Progenitor cell of endocrine pancreas (in vitro differentiated cells): ENCODE measurements at places on chromosomes 13 and 19.
A peak's percentile ranks its signal among the peaks of the same experiment; 100 is the strongest.

DNA sequence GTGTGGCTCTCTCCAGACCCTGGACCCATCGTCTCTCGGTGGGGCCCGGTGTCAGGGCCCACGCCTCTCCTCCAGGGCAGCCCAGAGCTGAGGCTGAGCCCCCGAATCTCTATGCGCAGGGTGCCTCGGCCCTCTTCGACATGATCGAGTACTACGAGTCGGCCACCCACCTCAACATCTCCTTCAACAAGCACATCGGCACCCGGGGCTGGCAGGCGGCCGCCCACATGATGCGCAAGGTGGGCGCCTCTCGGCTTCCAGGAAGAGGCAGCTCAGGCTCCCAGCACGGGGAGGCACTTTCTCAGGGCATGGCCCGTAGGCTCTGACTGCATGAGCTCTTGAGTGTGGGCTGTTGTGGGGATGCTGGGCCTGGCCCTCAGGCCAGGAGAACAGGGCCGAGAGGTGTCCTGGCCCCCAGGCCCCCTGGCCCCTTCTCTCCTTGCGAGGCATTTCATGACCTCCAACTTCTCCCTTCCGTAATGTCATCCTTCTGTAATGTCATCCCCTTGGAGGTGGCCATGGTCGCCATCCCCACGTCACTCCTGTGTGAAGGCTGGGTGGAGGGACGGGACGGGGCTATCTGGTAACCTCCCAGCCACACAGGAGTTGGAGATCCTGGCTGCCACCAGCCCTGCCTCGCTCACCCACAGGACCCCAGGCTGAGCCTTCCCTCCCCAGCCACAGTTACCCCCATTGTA, 19.4 kb downstream of the NKPD1 start:
- H3K27me3 ChIP-seq, result no peaks in the 10 kb centered on the region
- DNase-seq, result no peak
- peaks cover 7% of the 10 kb centered on the region for H3K36me3 ChIP-seq
- H3K4me3 ChIP-seq, result no peak overlapping the region
- peaks cover 5% of the 10 kb centered on the region for H3K4me1 ChIP-seq

DNA sequence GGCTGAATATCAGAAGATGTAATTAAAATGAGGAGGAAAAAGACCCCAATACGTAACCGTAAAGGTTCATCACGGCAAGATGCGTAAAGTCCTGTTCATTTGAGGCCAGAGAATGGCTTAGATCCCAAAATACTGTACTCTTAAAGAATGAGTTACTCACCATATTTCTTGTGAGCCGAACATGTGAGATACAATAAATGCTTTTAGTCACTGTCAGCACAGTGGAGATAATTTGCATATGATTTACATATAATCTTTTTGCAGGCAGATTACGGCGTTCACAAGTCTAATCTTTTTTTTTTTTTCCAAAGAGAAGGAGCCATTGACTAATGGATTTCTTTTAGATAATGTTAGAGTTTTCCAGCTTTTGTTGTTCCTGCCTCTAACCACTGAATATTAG, 28.4 kb downstream of the AMER2 start:
- H3K27ac ChIP-seq, result no peak overlapping the region

DNA sequence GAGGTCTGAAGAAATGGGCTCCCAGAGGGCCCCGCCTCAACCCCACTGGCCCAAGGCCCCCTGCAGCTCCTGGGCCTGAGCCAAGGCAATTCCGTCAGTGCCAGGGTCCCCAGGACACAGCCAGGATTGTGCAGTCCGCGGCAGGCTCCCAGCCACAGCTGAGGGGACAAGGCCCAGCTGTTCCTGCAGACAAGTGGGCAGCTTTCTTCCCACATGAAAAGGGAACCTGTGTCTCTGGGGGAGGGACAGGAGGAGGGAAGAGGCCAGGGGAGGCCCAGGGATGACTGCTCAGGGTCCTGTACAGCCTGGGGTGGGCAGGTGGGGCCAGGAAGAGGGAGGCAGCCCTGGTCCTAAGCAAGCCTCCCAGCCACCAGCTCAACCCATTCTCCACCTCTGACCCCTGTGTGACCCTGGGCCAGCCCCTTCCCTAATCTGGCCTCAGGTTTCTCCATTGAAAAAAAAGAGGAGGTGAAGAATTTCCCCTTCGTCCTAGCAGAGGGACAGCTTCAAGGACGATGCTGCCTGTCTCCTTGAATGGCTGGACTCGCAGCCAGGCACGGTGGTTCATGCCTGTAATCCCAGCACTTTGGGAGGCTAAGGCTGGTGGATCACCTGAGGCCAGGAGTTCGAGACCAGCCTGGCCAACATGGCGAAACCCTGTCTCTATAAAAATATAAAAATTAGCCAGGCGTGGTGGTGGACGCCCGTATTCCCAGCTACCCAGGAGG, 20.5 kb upstream of the VSTM2B start:
- DNase-seq, result no peak
- no peaks in the 10 kb centered on the region for H3K36me3 ChIP-seq
- H3K4me1 ChIP-seq, result no peaks in the 10 kb centered on the region
- H3K27me3 ChIP-seq, result peaks cover 29% of the 10 kb centered on the region

GRCh38 chr13:109773276-109773675, 13.1 kb downstream of the IRS2 start:
- no peak for DNase-seq
- H3K27me3 ChIP-seq, result no peaks in the 10 kb centered on the region
- H3K36me3 ChIP-seq, result peaks cover 11% of the 10 kb centered on the region
- no peak overlapping the region for H3K27ac ChIP-seq
- H3K4me1 ChIP-seq, result peaks cover 14% of the 10 kb centered on the region

- no peak overlapping the region for H3K4me3 ChIP-seq
- no peaks in the 10 kb centered on the region for H3K4me1 ChIP-seq
- H3K27me3 ChIP-seq, result peaks cover 49% of the 10 kb centered on the region
- H3K36me3 ChIP-seq, result no peaks in the 10 kb centered on the region
Measured at GRCh38 chr13:111919286-111919685, 147.7 kb upstream of the SOX1 start.

- H3K4me3 ChIP-seq, result no peak overlapping the region
- no peaks in the 10 kb centered on the region for H3K36me3 ChIP-seq
- peaks cover 12% of the 10 kb centered on the region for H3K4me1 ChIP-seq
- H3K27me3 ChIP-seq, result peaks cover 8% of the 10 kb centered on the region
Measured at GRCh38 chr13:113121928-113122471, 599 bp upstream of the F10 start.

DNA sequence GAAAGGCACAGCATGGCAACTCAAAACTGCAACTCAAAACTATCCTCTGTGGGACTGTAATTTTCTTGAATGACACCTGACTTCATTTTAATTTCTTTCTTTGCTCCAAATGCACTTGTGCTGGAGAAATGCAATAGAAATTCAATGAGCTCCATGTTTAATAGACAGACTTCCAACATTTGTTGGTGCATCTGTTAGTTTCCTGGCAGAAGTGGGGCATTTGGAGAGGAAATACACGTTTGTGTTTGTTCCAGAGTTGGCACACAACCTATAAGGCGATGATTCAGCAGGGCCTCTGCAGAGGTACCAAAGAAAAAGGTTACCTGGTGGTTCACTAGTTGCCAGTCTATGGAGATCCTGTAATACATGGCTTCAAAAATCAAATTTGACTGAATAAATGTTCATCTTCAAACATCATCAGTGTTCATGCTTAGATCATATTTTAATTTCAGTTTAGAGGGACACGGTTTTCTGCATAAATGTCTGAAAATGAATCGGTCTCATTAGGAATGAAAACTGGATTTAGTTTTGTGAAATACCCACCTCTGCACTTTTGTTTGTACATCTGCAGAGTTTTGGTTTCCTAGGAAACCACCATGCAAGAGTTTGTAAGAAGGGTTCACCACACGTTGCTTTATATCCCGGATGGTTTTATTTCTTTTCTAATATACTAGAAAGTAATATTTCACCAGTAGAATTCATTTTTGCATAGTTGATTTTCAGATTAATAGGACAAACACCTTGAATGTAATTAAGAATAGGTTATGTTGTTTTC, 21.8 kb upstream of the OBI1 start:
- no peak overlapping the region for H3K27ac ChIP-seq
- H3K36me3 ChIP-seq, result no peaks in the 10 kb centered on the region
- H3K4me3 ChIP-seq, result no peak overlapping the region
- no peaks in the 10 kb centered on the region for H3K4me1 ChIP-seq

GRCh38 chr13:25963674-25964073, 88.1 kb downstream of the SHISA2 start:
- no peak for DNase-seq
- H3K27me3 ChIP-seq, result peaks cover 36% of the 10 kb centered on the region
- no peak overlapping the region for H3K4me3 ChIP-seq
- no peaks in the 10 kb centered on the region for H3K36me3 ChIP-seq
- no peak overlapping the region for H3K27ac ChIP-seq

GRCh38 chr13:73960474-73960873, 173.7 kb downstream of the KLF12 start:
- no peaks in the 10 kb centered on the region for H3K27me3 ChIP-seq
- H3K36me3 ChIP-seq, result peaks cover 2% of the 10 kb centered on the region
- no peak overlapping the region for H3K27ac ChIP-seq
- no peak for DNase-seq

DNA sequence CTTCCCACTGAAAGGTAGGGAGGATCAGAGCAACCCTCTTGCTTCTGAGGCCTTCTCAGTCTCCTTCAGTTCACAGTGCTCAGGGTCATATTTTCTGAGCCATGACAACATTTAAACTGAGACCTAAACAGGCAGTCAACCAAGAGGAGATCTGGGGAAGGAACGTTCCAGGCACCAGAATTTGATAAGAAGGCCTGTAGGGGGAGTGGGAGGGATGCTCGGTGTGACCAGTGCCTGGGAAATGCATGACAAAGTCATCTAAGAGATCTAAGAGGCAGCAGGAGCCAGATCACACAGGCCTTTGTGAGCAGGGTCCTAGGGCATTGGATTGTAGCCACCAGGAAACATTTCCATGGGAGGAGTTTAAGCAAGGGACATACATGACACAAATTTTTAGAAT, 71.6 kb downstream of the SHISA2 start:
- H3K4me1 ChIP-seq, result peaks cover 46% of the 10 kb centered on the region
- no peaks in the 10 kb centered on the region for H3K27me3 ChIP-seq
- peak overlapping the region; percentile 11 for H3K27ac ChIP-seq
- H3K4me3 ChIP-seq, result no peak overlapping the region

DNA sequence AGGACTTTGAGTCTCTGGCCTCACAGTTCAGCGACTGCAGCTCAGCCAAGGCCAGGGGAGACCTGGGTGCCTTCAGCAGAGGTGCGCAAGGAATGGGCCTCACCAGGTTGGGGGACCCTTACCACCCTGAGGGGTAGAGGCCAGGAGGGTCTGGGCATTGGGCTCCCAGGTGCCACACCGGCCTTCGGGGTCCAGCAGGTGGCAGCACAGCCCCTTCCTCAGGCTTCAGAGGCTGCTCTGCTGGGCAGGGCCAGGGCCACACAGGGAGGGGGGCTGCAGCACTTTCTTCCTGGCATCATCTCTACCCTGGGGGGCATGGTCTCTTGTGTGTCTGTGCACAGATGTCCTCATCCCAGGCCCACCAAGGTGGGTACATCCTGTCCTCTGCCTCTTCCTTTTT, 12.9 kb downstream of the PIN1 start:
- H3K27ac ChIP-seq, result no peak overlapping the region
- H3K4me3 ChIP-seq, result no peak overlapping the region
- H3K4me1 ChIP-seq, result peaks cover 4% of the 10 kb centered on the region
- no peaks in the 10 kb centered on the region for H3K27me3 ChIP-seq
- peaks cover 12% of the 10 kb centered on the region for H3K36me3 ChIP-seq
- DNase-seq, result peak; percentile 40

DNA sequence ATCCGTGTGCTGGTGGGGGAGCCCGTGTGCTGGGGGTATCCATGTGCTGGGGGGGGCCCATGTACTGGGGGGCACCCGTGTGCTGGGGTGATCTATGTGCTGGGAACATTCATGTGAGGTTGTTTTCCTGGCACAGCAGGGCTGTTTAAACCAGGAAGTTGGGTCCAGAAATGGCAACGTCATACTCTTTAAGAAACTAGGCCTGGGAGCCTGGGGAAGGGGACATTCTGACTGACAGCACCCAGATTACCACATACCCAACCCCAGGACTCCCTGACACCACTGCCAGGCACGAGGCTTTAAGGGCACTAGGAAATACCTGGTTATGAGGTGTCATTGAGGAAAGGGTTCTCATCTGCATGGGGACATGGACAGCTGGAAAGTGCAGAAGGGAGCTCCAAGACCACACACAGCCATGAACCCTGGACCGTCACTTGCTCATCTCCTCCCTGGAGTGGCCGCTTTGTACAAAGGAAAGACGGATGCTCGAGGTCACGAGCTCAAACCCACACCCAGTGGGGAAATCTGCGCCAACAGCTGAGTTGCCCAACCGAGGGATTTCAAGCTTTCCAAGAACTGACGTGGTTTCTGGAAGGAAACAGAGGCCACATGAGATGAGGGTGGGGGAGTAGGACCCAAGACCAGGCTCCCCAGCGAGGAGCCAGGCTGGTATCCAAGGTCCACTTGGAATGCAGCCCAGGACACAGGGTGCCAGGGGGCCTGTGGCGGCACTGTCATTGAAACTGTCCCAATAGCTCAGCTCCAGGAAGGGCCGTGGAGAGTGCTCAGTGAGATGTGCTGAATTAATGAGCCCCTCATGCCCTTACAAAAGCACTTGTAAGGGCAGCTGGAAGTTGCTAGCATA, 40.9 kb downstream of the RAB20 start:
- H3K4me1 ChIP-seq, result no peaks in the 10 kb centered on the region
- DNase-seq, result no peak
- H3K27ac ChIP-seq, result no peak overlapping the region
- H3K36me3 ChIP-seq, result no peaks in the 10 kb centered on the region

- no peak overlapping the region for H3K4me3 ChIP-seq
- H3K4me1 ChIP-seq, result peaks cover 34% of the 10 kb centered on the region
- H3K27ac ChIP-seq, result peak overlapping the region; percentile 88
- H3K27me3 ChIP-seq, result no peaks in the 10 kb centered on the region
Measured at GRCh38 chr19:19485998-19486290, 29.4 kb downstream of the TSSK6 start.

- H3K27ac ChIP-seq, result no peak overlapping the region
- no peak for DNase-seq
- H3K36me3 ChIP-seq, result peaks cover 8% of the 10 kb centered on the region
- peaks cover 7% of the 10 kb centered on the region for H3K4me1 ChIP-seq
Measured at GRCh38 chr13:78610381-78610883, 7.1 kb upstream of the POU4F1 start.

- H3K36me3 ChIP-seq, result no peaks in the 10 kb centered on the region
- no peak overlapping the region for H3K4me3 ChIP-seq
- H3K4me1 ChIP-seq, result no peaks in the 10 kb centered on the region
- H3K27ac ChIP-seq, result no peak overlapping the region
- H3K27me3 ChIP-seq, result peaks cover 3% of the 10 kb centered on the region
- DNase-seq, result no peak
Measured at GRCh38 chr13:49645451-49645850, 17.1 kb downstream of the ARL11 start.

- no peak for DNase-seq
- no peaks in the 10 kb centered on the region for H3K36me3 ChIP-seq
- no peak overlapping the region for H3K4me3 ChIP-seq
- H3K27ac ChIP-seq, result no peak overlapping the region
Measured at GRCh38 chr13:52969373-52969772, 59.2 kb upstream of the OLFM4 start.

DNA sequence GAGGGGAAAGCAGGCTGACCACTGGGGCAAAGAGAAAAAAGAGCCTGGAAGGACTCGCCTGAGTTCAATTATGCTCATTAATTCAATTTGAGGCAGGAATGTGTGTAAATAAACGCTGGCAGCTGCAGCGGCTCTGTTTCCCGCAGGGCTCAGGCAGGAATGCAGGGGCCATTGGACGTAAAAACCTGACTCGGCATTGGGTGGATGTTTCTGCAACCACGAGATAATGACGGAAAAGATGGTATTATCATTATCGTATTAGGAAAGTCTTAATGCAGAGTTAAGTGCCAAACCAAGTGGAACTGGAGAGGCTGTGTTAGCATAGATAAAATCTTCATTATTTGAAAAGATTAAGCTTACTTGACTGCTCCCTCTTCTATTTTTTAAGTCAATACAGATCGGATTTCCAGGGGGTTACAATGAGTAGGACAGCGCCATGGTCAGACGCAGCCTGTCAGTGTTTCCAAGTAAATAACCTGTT, 169.8 kb downstream of the SHISA2 start:
- no peaks in the 10 kb centered on the region for H3K36me3 ChIP-seq
- peak overlapping the region; percentile 57 for H3K4me3 ChIP-seq
- peak; percentile 17 for DNase-seq
- peaks cover 39% of the 10 kb centered on the region for H3K4me1 ChIP-seq
